Head of caudate nucleus (tissue), 42 donors: ENCODE measurements at places on chromosomes 12 and 14.

DNA sequence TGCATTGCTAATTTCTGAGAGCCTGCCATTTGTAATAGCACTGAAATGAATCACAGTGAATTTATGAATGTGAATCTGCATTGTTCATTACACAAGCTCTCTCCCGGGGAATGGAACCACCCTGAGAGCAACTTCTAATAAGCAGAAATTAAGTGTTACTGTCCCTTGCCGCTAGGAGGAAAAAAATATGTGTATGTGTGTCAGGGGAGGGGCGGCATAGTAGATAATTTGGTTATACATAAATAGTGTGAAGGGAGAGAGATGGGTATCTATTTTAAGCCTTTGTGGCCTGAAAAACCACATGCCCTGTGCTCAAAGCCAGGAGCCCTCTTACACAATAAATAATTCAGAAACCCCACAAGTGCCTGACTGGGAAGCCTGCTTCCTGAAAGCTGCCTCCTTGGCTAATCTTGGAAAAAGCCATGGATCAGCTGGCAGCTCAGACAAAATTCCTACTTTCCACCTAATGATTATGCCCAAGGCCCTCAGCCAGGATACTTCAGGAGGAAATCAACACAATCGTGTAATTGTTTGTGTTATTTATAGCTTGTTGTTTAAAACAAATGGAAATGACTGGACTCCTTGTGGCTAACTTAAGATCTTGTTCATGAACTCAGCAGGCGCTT, 366.2 kb upstream of the KITLG start:
- DNase-seq, result no peak

DNA sequence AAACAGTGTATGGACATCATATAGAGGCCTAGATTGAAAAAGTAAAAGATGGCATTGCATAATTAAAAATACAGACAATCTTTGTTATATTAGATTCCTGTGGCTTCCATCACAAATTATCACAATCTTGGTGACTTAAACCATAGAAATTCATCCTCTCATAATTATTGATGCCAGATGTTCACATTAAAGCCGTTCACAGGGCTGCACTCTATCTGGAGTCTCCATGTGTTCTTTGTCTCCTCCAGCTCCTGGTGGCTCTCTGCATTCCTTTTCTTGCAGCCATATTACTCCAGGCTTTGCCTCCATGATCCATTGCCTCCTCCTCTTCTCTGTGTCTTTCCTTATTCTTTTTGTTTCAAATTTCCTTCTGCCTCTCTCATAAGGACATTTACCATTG, 875.7 kb upstream of the USP15 start:
- DNase-seq, result no peak

DNA sequence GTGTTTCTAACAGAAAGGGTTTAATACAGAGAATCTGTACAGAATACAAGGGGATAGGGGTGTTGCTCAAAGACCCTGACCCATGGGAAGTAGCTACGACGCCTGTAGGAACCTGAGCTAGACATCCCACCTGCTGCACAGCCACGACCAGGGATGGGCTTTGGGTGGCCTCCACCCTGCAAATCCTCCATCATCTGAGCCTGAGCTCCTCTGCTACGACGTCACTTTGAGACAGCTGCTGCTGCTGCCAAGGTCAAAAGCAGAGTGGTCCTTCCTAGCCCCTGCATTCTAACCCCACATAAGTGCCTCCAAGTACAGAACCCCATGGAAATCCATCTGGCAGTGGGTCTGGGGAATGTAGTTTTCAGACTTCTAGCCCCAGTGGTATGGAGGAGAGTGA, 43.8 kb downstream of the JAG2 start:
- no peak for DNase-seq

GRCh38 chr12:107547389-107547788, 138.2 kb upstream of the PWP1 start:
- no peak for DNase-seq

DNA sequence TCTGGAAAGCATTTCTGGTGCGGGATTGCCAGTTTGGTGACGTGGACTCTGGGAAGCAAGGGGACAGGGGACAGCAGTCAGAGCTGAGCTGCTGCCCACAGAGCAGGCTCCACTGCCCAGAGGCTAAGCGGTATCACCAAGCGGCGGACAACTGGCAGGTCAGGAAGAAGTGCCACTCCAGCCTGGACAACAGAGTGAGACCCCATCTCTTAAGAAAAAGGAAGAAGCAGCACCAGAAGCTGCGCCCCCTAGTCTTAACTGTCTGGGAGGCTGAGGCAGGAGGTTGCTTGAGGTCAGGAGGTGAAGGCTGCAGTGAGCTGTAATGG, 31.8 kb upstream of the MMP17 start:
- DNase-seq, result no peak

DNA sequence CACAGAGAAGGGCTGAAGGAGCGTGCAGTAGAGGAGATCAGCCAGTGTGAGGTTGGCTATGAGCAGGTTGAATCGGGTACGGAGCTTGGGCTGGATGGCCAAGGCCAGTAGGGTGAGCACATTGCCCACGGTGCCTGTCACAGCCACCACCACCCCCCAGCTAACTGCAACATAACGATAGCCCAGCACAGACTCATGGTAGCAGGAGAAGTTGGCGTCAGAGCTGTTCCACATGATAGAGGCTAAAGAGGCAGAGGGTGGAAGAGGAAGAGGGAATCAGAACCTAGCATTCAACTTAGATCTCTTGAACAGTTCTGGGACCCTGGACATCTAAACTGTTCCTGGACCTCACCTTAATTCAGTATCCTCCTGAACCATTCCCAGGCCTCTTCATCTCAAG, 668 bp downstream of the GPR84 start:
- DNase-seq, result no peak

DNA sequence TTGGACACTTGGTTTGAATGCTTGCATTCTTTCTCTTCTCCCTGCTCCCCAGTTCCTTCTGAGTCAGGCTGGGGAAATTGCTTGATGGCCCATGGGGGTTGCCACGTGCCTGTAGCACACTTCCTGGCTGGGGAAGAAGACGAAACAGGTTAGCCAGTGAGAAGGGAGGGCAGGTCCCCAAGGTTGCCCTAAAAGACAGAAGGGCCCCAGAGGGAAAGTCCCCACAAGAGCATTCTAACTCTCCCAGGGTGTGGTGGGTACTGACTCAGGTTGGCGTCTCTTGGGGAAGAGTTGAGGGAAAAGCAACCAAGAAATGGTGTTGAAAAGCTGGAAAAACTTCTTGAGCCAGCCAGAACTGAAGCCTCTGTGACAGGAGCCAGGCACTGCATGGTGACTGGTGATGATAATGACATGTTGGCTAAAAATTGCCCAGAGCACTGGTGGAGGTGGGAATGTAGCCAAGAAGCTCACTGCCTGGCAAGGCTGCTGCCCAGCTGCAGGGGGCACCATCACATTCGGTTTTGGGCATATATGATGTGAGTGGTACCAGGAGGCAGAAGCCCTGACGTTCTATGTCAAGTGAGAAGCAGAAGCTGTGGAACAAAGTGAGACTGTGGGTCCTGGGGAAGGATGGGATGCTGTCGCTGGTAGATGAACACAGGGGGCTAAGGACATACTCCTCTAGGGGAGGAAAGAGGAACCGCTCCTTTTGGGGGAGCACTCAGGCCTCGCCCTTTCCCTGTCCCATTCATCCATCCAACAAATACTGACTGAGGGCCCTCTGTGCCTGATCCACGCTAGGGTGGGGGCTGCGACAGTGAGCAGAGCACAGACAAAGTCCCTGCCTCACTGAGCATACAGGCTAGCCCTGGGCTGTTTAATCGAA, 8.1 kb upstream of the RABGGTA start:
- peak; percentile 33 for DNase-seq

DNA sequence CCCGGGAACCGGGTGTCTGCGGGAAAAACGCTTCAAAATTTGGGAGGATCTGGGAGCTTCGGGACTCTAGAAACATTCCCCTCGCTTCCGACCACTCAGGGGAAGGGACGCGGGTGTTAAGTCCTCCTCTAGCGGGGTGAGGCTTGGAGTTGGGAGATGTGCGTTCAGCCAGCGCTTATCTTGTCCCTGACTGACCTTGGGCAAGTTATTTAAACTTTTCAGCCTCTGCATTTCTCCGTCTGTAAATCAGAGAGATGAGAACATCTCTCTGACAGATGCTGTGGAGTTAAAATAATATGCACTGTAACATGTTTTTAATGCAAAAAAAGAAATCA, 76.9 kb upstream of the ANO4 start:
- DNase-seq, result no peak

- DNase-seq, result no peak
These were observed 352.8 kb downstream of the APAF1 start for GRCh38 chr12:98997899-98998298.
